ENCODE measurements at places on chromosomes 2 and 18.

- peak; percentile 49 for DNase-seq
Measured at GRCh38 chr2:219073413-219074129, 12.8 kb upstream of the IHH start.

GRCh38 chr2:141313972-141314371 is 816.8 kb downstream of the LRP1B start:
- DNase-seq, result no peak

- DNase-seq, result no peak
Measured at GRCh38 chr18:48780201-48780912, 170.4 kb downstream of the SMAD7 start.

DNA sequence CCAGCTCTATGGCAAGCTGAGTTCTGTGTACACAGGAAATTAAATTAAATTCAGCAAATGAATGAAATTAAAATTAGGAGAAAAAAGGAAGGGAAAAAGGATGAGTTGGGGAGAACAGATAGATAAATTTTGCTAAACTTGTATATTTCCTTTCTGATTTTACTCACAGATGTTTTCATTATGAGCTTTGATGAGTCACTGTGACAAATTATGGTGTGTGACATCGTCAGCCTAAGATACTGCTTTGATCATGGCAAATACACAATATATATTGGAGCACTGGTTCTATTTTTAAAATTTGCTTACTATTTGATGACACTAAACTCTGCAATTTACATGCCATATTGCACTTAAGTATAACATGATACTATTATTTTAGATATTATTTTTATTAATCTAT is 464.6 kb upstream of the SPHKAP start:
- no peak for DNase-seq

DNA sequence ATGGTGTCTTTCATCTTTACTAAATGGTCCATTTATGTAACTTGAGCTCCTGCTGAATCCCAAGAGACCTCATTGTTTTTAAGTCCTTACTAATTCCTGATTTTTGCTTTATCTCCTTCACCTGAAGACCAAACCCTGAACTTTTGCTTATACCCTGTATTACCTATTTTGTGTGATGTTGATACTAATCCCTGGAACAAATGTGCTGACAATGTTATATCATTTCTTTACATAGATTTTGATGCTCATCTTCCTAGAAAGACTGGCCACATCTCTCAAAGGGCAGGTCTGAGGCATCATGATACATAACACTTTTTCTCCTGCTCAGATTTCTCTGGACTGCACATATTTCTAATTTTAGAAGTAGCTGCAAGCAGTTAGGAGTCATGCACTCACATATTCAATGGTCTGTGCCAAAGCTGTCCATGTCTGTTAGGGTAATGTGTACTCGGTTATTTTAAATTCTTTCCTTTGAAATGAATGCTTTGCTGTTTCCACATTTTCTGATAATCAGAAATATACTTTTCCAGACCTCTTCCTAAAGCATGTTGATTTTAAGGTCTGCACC is 427.9 kb upstream of the HNRNPA3 start:
- DNase-seq, result no peak

- DNase-seq, result no peak
Measured at GRCh38 chr2:72136933-72137497, 10.6 kb downstream of the CYP26B1 start.

DNA sequence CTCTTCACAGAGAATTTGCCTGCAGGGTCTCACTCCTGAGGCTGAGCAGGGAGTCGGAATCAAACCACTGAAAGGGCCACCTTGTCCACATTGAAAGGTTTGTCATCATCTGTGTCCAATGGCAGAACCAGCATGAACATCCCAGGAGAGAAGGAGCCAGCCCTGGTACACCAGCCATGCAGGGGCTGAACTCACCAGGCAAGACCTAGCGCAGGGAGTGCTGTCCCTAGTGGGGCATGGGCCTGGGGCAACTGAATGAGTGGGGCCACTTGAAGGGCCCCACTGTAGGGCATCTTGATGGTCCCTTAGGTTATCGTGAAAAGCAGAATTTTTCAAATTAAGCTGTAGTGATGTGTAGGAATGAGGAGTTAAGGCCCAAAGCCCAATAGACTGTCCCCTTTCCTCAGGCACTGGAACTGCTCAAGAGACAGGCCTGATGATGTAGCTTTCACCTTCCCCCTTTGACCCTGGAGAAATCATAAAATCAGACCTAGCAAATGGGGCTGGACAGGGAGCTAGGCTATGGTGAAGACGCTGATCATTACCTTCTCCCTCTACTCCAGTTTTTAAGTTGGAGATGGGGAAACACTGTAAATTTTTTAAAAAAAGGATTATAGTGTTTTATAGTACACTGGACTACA is 8.4 kb upstream of the PLEK start:
- DNase-seq, result no peak

- DNase-seq, result no peak
Measured at GRCh38 chr2:107091163-107091864, 205.3 kb upstream of the ST6GAL2 start.

DNA sequence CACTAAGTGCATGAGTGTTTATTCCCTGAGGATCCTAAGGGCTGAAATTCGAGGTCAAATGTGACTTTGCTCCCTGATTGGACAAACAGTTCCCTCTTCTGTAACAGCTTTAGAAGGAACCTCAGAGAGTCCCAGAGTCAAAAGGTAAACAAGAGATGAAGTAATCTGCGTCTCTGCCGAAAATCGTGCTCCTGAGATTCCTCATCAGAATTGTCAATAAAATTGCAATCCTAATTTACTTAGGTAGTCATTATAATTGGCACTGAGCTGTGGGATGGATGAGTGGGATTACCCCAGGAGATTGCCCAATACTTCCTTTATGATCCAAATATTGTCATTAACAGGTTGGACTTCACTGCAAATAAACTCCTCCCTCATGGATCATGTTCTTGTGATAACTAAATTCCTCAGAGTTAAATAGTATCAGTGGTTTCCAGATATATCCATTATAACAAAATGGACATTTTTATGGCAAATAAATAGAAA is 907 bp upstream of the SUCLG1 start:
- DNase-seq, result no peak

GRCh38 chr18:74290794-74291471 is 830 bp downstream of the CYB5A start:
- DNase-seq, result no peak

DNA sequence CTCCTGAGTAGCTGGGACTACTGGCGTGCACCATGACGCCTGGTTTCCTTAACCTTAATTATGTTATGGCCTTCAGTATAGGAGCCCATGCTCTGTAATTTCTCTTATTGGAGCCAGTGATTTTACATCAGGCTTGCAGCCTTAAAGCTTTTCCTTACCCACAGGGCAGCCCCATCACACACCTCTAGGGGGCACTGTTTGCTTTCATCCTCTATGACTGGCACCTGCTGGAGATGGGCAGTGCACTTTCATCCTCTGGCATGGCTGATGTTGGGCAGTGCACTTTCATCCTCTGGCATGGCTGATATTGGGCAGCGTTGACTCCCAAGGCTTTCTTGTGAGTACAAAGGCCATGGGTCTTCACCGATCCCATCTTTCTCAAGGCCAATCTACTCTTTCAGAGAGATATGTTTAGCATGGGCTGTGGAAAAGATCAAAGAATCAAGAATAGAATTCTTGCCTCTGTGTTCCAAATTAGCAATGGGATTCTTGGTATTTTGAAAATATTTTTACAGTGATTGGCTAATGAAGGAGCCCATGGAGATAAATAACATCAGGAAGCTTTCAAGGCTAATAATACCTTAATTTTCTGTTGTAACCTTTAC is 80.7 kb upstream of the MEX3C start:
- peak; percentile 72 for DNase-seq

DNA sequence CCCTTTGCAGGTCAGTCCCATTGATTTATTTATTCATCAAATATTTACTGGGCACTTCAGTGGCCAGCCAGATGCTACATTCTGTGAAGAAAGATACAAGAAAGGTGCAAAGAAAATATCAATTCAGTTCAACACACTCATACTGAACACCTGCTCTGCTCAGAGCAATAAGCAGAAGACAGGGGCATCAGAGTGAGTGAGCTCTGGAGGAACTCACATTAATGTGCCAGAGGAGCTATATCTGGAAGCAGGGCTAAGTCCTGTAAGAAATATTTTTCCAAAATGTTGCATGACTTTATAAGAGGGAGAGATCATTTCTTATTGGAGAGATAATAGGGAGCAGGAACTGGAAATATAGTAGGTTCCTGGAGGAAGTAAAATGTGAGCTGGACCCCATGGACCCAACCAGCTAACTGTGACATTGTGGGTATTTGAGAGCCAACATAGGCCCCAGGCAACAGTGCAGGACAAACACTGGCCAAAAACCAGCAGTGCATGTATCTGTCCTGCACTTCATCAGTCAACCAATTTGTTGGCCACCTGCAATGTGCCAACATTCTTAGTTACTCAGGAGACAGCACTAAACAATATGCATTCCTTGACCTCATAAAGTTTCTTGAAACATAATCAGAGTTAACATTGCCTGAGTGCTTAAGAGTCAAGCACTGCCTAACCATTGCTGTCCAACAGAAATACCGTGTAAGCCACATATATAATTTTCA is 102.7 kb upstream of the PTPRM start:
- DNase-seq, result no peak

DNA sequence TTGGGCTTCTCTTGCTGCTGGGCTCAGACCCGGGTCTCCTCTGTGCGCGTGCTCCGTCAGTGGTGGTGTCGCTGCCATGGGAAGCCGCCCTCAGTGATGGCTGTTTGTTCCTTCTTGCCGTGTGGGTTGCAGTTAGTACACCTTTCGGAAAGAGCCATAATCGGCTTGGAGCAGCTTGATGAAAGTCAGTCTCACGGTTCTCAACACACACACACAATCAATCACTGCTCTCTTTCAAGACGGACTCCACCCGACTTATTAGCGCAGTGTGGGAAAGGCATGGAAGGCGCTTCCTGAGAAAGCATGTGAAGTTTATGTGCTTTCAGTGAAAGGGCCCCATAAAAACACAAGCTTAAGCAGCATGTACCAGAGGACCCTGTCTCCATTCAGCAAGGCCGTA is 64.1 kb downstream of the SOX11 start:
- no peak for DNase-seq

DNA sequence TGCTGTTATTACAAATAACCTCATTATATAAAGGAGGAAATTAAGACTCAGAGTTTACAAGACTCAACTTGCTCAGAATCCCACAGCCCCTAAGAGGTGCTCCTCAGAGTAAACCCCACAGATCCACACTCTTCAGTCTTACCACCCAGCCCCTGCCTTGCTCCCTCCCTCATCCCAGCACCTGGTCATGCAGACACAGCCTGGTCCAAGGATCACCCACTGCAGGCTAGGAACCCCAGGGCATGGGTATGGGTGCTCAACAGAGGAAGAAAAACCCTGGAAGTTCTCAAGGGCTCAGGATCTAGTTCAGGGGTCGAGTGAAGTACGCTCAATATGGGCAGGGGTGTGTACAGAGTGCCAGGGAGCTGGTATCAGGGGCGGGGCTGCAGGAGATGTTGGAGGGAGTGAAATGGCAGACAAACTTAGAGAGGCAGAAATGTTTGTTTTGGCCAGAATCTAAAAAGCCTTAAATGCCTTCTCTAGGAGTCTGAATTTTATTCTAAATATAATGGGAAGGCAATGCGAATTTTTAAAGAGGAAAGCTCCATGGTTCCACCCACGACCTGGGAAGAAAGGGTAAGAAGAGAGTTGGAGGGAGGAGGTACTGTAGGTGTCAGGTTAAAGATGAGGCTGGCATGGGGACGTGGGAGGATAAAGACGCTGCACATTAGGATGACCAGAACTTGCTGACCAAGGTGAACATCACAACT is 79.1 kb upstream of the MGAT4A start:
- no peak for DNase-seq

DNA sequence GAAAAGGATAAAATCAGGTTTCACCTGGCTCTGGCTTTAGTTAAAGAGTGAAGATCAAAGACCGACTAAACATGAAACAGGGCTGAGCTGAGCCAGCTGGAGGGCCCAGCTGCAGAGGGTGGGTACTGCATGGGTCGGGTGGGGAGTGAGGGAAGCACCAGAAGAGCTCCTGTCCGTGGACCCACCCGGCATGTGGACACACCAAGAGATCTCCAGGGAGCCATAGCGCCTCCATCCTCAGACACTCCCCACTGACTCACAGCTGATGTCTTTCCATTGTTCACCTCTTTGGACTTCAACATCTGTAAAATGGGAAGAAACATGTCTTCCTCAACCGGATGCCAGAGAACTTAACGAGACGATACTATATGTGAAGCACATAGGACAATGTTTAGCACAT is 178.3 kb upstream of the KLHL29 start:
- DNase-seq, result no peak

DNA sequence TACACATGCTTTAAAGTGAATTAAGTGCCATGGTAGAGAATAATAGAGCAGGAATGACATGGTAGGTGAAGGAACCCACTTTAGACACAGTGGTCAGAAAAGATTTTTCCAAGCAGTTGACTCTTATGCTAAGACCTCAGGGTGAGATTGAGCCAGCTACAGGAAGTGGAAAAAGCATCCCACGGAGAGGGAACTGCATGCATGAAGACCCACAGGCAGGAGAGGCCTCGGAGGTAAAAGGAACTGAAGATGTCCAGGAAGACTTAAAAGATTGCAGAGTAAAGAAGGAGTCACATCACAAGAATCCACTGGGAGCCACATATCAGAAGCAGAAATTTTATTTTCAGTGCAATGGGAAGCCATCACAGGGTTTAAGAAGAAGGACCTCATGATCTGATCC is 499.2 kb upstream of the FAM98A start:
- DNase-seq, result no peak

GRCh38 chr18:31619291-31619690 is 27.6 kb downstream of the TTR start:
- no peak for DNase-seq

GRCh38 chr2:501130-501529 is 176.1 kb downstream of the TMEM18 start:
- DNase-seq, result no peak

DNA sequence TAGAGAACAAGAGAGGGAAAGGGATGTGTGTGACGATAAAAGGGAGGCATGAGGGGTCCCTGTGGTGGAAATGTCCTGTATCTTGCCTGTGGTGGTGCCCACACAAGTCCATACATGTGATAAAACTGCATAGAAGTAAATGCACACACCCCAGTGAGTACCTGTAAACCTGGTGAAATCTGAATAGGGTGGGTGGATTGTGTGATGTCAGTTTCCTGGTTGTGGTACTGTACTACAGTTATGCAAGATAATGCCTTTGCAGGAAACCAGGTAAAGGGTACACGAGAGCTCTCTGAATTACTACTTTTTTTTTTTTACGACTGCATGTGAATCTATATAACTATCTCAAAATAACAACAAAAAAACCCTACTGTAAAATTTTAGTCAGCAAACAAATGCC is 22.1 kb downstream of the SERPINE2 start:
- DNase-seq, result no peak

DNA sequence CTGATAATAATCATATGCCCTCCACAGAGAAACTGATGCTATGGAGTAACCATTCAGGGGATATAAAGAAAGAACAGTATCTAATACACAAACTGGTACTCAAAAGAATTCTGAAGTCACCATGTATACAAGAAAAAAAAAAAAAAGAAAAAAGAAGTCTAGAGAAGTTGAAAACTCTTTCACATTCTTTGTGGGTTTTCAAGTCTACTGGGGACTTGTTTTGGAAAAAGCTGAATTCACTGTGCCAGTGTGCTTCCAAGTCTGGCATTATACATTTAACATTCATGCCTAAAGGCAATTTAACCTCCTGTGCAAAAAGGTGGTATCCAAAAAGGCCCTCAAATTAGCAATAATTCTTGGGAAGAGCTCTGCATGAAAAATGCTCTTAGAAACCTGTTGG is 94.8 kb upstream of the ITGB6 start:
- no peak for DNase-seq
